ENCODE measurements at places on chromosomes 6 and 20. TPM values are rescaled to one million over a fixed set of nuclear protein-coding genes. Genes with fewer than 3 reads are reported as not detected.

DNA sequence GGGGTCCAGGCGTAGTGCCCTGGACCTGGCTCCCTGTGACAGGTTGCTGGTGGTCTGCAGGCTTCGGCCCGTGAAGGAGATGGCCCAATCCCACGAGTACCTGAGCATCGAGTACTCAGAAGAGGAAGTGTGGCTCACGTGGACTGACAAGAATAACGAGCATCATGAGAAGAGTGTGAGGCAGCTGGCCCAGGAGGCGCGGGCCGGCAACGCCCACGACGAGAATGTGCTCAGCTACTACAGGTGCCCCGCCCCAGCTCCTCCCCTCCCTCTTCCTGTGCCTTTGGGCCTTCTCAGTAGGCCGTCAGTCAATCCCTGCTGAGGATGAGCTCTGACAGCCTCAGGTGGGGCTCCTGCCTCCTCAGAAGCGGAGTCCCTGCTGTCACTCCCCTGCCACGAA lies 42.6 kb downstream of the UQCC2 start:
- DNase-seq = no peak

NKX2-2 gene
- total RNA-seq = not detected

DNA sequence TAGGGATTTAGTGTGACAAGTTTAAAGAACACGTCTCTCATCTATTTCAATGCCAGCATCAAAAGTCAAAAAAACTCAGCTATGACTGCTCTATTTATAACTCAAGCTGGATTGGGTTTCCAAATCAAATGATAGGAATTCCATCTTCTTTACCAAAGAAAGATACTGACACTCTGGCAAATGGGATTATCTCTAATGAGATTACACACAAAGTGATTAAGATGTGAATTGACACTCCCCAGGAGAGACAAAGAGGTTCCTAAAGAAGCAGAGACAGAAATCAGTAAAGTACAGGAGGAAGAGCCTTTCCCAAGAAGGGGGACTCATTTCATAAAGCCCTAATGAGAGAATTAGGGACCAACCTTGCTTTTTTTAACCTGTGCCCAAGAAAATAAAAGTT lies 92.1 kb downstream of the ID4 start:
- no peak for DNase-seq

HMGCLL1 gene
- total RNA-seq = 0.73 TPM

HDGFL1 gene
- total RNA-seq = not detected

DNA sequence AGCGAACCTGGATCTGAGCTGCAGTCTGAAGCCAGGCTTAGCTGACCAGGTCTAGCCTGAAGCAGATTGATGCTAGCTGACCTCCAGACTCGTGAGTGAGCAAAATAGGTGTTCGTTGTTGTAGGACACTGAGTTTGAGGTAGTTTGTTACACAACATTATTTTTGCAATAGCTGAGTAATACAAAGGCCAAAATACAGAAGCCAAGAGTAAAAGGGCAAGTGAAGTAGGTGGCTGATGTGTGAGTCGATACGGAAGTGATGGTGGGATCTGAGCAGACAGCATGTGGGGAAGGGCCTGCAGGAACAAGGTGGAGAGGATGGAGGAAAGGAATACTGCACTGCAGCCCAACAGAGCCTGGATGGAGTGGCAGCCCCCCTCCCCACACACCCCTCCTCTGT lies 8.5 kb upstream of the SPATS1 start:
- DNase-seq = no peak

GRCh38 chr6:32244946-32245398 lies 21.1 kb upstream of the NOTCH4 start:
- peak; percentile 79 for DNase-seq

DNA sequence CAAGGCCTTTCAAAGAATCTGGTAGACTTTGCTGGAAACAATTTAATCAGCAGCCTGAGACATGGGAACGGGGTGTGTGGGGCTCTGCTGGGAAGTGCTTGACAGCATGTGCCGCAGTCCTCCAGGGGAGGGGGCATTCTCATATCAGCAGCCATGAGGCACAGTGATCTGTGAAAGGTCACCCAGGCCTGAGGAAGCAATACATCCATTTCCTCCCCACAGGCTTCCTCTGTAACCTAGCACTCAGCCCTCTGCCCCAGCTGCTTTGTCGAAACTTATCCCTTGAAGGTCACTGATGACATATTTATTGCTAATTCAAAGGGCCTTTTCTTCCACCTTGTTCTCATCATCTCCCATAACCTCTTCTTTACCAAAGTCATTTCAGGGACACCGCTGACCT lies 103.3 kb downstream of the TNFAIP3 start:
- DNase-seq = no peak

GRCh38 chr6:47581591-47581990 lies 104.0 kb downstream of the CD2AP start:
- no peak for DNase-seq

EEF1A2 gene
- 4.6 TPM for total RNA-seq

DNA sequence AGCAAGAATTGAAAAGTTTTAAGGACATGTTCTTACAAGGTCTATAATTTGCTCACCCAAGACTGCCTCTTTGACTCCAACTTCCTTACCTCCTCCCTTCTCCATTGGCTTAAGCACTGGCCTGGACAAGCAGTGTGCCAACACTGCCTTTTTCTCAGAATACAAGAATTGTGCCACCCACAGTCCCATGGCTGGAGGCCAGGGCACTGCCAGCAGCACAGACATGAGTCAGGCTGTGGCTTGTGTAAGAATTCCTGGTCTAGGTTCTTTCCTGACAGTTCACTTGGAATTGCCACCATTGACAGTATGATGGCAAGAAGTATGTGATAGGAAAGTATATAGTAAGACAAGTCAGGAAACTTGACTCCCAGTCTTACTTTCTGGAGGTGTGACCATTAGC lies 202.7 kb upstream of the MARCKS start:
- DNase-seq = no peak

DNA sequence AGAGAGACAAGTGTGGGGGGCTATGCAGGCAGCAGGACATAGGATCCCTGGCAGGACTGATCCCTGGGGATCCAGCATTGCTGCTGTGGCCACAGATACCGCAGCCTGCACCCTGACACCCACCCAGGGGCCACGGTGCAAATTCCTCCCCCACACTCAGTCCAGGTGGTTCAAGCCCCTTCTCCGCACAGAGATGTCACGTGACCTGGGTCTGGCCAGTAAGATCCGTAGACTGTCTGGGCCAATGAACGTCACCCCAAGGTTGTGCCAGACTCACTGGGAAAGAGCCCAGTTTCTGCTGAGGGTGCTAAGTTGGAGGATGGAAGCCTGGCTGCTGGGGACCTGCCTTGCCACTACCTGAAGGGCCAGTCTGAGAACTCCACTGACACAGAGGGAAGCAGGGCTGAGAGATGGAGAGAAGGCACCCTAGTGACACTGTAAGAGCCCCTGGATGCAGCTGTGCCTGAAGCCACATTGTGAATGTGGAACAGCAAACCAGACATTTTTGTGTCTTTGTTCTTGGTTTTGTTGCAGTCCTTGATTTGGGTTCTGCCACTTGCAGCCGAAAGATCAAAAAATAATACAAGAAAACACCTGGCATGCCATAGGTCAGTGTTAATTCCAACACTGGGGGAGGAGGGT lies 228.6 kb downstream of the PREX1 start:
- no peak for DNase-seq

SLC16A10 gene
- total RNA-seq = 6.2 TPM

DNA sequence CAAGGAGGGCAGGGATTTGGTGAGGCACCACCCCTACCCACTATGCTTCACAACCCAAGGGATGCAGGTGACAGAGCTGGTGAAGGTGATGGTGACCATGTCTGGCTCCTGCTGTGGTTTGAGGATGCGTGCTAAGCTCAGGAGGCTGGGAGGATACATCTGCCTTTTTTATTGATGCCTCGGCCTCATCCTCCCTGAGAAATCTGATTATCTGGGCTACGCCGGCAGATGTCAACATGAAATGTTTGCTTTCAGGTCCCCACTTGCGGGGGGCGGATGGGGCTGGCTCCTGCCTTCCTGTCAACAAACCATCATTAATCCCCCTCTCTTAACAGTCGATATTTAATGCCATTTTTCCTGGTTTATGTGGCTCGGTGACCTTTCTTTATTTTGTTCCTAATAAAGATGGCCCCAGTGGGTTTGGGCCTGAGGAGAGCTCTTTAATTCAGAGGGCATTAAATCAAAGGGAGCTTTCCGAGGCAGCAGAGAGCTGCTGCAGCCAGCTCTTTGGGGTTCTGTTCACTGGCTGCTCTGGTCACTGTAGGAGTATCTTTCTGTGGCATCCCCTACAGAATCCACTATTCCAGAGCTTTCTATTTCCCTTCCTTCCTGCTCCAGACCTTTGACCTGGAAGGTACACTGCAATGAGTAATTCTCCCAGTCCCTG lies 33.5 kb upstream of the LRFN2 start:
- DNase-seq = no peak

DNA sequence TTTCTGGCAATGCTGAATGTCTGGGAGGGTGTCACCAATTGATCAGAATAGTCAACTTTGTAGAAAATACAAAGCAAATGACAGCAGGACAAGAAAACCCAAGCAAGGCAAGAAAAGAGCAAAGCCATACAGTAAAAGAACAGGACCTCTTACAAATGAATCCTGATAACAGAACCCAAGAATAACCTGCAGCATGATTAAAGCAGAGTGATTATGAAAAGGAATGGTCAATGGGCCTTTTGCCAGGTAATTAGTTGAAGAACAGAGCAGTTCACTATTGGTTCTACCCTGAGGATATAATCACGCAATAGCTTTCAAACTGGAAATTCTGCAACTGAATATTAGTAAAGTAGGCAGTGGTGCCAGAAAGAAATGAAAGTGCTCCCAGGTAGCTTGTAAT lies 319.8 kb downstream of the FRK start:
- no peak for DNase-seq

- DNase-seq = no peak
Observed at GRCh38 chr20:33263784-33264183, 19.2 kb upstream of the BPIFB1 start.

SYCP2 gene
- 2.3 TPM for total RNA-seq

C6orf52 gene
- total RNA-seq = 8.2 TPM

MAFB gene
- 1.6 TPM for total RNA-seq

GRCh38 chr6:169935348-169935718 lies 183.9 kb downstream of the ERMARD start:
- no peak for DNase-seq

DNA sequence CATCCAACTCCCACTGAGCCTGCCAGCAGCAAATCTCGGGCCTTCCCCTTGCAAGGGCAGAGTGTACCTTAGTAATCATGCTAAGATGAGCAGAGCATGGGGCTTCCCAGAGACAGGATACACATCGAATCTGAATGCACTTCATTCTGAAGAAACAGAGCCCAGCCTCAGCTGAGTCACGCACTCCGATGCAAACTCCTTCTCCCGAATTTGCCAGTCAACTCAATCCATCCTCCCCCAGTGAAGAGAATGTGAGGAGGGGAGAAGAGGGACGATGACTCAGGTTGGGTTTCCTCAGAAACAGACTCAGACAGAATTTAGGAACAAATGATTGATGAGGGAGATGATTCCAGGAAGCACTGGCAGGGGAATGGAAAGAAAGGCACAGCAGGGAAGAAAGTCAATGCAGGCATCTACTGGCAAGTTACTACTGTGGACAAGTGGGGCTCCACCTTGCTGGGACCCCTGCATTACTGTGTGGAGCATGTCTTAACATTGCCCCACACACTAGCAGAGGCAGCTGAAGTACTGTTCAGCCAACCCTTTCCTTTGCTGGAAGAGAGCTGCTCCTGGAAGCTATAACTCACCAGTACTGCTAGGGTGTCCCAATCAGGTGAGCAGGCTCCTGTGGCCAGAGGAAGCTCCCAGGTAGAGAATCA lies 251.6 kb downstream of the ADGB start:
- DNase-seq = no peak

- no peak for DNase-seq
Observed at GRCh38 chr6:12200015-12200564, 90.1 kb upstream of the EDN1 start.

- DNase-seq = no peak
Observed at GRCh38 chr6:45116714-45117410, 211.3 kb upstream of the RUNX2 start.

GRCh38 chr6:44219053-44219814 lies 2.5 kb downstream of the MYMX start:
- DNase-seq = peak; percentile 73

MYL9 gene
- total RNA-seq = 19.7 TPM

DNA sequence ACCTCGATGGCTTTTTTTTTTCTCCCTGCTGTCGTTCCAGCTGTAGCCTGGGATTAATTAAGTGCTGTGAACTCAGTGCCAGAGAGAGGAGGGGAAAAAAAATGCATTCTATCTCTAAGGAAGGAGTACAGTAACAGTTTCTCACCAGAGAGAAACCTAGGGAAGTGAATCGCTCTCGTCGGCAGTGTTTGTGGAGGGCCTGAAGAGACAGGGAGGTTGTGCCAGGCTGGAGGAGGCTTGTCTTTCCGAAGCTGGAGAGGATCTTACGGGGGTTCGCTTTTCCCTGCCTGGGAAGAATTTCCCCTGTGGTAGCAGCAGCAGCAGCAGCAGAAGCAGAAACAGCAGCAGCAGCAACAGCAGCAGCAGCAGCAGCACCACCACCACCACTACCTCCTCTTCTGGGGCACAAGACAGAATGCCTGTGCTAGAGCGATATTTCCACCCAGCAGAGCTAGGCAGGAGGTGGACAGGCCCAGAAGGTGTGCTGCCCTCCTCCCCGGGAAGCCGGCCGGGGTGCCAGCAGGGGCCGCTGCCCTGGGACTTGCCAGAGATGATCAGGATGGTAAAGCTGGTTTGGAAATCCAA lies 186.5 kb downstream of the PDE7B start:
- no peak for DNase-seq

GRCh38 chr6:43336382-43336781 lies 27.8 kb upstream of the CRIP3 start:
- DNase-seq = no peak

DNA sequence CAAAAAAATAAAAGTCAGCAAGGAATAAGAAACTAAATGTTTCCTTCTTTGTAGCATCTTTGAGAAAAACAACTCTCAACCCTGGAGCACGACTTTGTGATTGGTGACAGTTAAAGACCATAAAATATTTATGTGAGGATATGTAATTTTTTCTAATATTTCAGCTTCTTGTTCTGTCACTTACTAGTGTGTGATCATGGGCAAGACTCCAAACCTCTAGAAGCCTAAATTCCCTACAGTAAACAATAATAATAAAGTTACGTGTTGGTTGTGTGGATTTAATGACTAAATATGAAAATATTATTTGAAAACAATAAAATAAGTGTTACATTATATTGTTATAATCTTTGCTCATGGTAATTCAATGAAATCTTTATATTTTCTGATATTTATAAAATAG lies 735.6 kb upstream of the MARCKS start:
- DNase-seq = no peak

- no peak for DNase-seq
Observed at GRCh38 chr6:104227508-104227907, 632.2 kb downstream of the HACE1 start.

GRCh38 chr20:1101533-1101932 lies 16.9 kb upstream of the PSMF1 start:
- DNase-seq = no peak
